Trophoblast cell (in vitro differentiated cells and primary cell): ENCODE measurements at places on chromosomes 12 and 14.

- no peak overlapping the region for H3K27ac ChIP-seq
- H3K27me3 ChIP-seq, result no peaks in the 10 kb centered on the region
- no peaks in the 10 kb centered on the region for H3K36me3 ChIP-seq
- DNase-seq, result no peak
- no peak overlapping the region for H3K4me3 ChIP-seq
These were observed 25.6 kb upstream of the MBIP start for GRCh38 chr14:36346052-36346451.

DNA sequence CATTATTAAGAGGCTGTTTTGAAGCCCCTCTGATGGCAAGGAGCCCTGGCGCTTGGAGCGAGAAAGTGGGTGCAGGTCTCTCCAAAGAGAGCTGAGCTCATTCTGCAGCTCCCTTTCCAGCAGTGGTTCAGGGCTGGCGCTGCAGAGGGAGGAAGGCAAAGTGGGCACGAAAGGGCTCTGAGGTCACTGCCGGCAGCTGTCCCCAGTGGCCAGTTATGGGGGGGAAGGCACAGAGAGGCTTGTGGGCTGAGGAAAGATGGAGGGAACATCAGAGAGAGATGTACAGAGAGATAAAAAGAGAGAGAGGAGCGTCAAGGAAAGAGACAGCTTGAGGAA, 75.2 kb upstream of the TBX5 start:
- H3K27ac ChIP-seq, result no peak overlapping the region
- H3K36me3 ChIP-seq, result no peaks in the 10 kb centered on the region
- no peak for DNase-seq
- no peak overlapping the region for H3K4me3 ChIP-seq
- H3K4me1 ChIP-seq, result peaks cover 3% of the 10 kb centered on the region

DNA sequence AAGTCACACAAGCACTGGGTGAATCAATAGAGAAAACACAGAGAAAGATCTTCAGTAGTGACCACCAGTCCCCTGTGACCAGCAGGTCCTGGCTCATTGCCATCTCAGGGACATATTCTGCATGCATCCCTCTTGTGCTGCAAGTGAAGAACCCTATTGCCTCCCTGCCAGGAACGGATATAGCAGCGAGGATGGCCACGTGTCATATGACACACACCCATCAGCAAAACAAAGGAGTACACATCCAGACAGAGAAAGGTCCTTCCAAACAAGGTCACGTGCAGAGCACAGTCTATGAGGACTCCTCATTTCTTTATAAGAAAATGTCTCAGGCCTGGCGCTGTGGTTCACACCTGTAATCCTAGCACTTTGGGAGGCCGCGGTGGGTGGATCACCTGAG, 638.4 kb downstream of the FLRT2 start:
- no peak overlapping the region for H3K4me3 ChIP-seq
- H3K4me1 ChIP-seq, result no peaks in the 10 kb centered on the region
- no peak for DNase-seq
- H3K36me3 ChIP-seq, result no peaks in the 10 kb centered on the region
- H3K27me3 ChIP-seq, result no peaks in the 10 kb centered on the region

DNA sequence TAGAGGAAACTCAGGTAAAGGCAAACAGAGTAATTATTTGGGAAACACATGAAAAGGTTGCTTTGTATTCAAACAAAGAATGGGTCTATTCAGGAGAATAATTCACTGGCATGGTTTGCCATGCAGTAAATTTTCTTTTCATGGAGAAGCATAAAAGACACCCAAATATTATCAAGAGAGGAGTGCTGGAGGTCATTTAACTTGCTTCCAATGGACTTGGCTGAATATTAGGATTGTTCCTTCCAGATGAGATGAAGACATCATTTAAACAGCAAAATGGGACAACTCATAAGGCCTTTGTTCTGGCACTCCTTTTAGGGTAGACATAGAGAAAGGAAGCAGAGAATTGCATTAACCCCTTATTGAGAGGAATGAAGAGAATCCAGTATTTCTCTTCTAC, 38.7 kb downstream of the WIF1 start:
- H3K4me3 ChIP-seq, result no peak overlapping the region
- no peaks in the 10 kb centered on the region for H3K4me1 ChIP-seq
- H3K27ac ChIP-seq, result no peak overlapping the region
- DNase-seq, result no peak
- no peaks in the 10 kb centered on the region for H3K36me3 ChIP-seq
- H3K27me3 ChIP-seq, result no peaks in the 10 kb centered on the region

GRCh38 chr12:119730381-119730780, 62.4 kb downstream of the PRKAB1 start:
- peaks cover 21% of the 10 kb centered on the region for H3K36me3 ChIP-seq
- no peak overlapping the region for H3K27ac ChIP-seq
- H3K27me3 ChIP-seq, result no peaks in the 10 kb centered on the region
- H3K4me3 ChIP-seq, result no peak overlapping the region

DNA sequence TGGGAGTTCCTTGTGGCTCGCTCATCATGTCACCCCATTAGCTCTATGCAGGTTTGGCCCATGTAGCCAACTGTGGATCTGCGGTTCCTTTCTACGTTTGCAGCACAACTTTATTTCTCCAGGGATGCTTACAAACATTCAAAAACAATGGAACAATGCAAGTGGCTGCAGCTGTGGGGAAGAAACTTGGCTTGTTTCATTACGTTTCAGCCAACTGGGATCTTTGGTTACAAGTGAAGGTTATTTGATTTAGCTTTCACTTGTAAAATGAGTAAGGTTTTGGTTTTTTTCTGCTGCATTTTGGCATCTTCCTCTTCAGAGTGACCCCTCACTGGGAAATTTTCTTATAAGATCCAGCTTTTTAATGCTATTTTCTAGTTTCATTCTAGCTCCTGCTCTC, 105.9 kb downstream of the PLXNC1 start:
- no peaks in the 10 kb centered on the region for H3K36me3 ChIP-seq
- no peak overlapping the region for H3K4me3 ChIP-seq
- DNase-seq, result no peak
- H3K4me1 ChIP-seq, result no peaks in the 10 kb centered on the region

DNA sequence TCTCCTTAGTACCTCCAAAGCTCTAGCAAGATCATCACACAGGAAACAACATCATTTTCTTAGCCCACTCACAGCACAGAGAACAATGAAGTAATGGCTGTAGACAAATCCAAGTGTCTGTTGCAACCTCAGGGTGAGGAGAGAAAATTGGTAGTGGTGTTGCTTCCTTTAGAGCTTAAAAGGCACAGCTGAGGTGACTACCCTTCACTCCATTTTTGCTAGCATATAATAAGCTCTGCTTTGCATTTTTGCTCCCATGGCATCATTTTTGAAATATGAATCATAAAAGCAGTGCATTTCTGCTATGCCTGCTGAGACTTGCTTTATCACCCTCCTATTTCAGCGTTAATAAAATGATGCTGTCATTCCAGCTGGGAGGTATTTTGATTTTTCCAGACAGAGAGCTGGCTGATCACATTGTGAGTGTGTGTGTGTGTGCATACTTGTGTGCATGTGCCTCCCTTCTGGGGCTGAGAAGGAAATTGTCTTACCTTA, 18.5 kb upstream of the PCNX1 start:
- H3K36me3 ChIP-seq, result no peaks in the 10 kb centered on the region
- H3K27me3 ChIP-seq, result peaks cover 2% of the 10 kb centered on the region
- peaks cover 7% of the 10 kb centered on the region for H3K4me1 ChIP-seq
- peak; percentile 52 for DNase-seq
- H3K4me3 ChIP-seq, result no peak overlapping the region

GRCh38 chr14:94665121-94665520, 52.9 kb downstream of the SERPINA3 start:
- no peak overlapping the region for H3K4me3 ChIP-seq
- no peak overlapping the region for H3K27ac ChIP-seq
- no peaks in the 10 kb centered on the region for H3K27me3 ChIP-seq
- H3K4me1 ChIP-seq, result no peaks in the 10 kb centered on the region
- peak; percentile 6 for DNase-seq

GRCh38 chr12:3302401-3303041, 188.5 kb upstream of the PRMT8 start:
- DNase-seq, result no peak
- H3K36me3 ChIP-seq, result no peaks in the 10 kb centered on the region
- H3K4me1 ChIP-seq, result no peaks in the 10 kb centered on the region
- no peaks in the 10 kb centered on the region for H3K27me3 ChIP-seq
- H3K27ac ChIP-seq, result no peak overlapping the region

DNA sequence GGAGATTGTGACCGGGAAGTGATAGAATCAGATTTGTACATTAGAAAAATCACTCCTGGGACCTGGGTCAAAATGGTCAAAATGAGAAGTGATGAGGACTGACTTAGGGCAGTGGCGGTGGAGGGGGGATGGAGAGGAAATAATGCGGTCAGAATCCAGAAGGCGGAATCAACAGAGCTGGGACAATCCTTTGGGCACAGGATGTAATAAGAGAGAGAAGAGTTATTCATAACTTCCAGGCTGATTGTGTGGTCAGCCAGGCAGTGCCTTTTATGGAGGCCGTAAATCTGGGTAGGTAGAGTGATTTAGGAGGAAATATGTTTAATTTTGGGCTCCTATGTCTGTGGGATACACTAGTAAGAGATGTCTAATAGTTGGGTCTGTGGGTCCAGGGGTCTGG, 21.6 kb downstream of the FBXL14 start:
- no peaks in the 10 kb centered on the region for H3K27me3 ChIP-seq
- DNase-seq, result no peak
- H3K36me3 ChIP-seq, result no peaks in the 10 kb centered on the region
- H3K27ac ChIP-seq, result no peak overlapping the region
- no peak overlapping the region for H3K4me3 ChIP-seq
- no peaks in the 10 kb centered on the region for H3K4me1 ChIP-seq

DNA sequence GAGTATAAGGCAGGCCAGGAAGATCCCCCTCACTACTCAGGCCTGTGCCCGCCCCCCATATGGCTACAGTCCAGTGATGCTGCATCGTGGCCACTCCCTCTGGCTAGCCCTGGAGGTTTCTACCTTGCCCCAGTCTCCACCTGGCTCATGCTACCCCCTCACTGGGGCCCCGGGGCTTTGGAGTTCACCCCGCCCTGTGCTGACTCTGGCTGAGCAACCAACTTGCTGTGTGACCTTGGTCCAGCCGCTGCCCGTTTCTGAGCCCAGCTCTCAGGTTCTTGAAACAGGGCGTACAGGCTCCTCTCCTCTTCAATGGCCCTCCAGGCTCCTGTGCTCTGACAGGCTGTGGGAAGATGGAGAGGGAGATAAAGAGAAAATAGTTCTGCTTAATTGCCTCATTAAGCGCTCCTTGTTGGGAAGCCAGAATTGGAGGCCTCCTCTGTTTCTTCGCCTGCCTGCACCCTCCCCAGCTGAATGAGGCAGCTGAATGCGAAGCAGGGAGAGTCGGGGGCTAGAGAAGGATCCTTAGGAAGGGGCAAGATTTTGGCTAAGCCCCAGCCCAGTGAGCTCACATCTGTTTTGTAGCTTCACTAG, 138.2 kb upstream of the NCOR2 start:
- no peaks in the 10 kb centered on the region for H3K36me3 ChIP-seq
- peaks cover 31% of the 10 kb centered on the region for H3K4me1 ChIP-seq
- no peaks in the 10 kb centered on the region for H3K27me3 ChIP-seq
- no peak overlapping the region for H3K4me3 ChIP-seq

- no peak overlapping the region for H3K4me3 ChIP-seq
- H3K36me3 ChIP-seq, result no peaks in the 10 kb centered on the region
- no peak for DNase-seq
- peaks cover 30% of the 10 kb centered on the region for H3K4me1 ChIP-seq
These were observed 13.9 kb upstream of the HDAC7 start for GRCh38 chr12:47833591-47834012.

DNA sequence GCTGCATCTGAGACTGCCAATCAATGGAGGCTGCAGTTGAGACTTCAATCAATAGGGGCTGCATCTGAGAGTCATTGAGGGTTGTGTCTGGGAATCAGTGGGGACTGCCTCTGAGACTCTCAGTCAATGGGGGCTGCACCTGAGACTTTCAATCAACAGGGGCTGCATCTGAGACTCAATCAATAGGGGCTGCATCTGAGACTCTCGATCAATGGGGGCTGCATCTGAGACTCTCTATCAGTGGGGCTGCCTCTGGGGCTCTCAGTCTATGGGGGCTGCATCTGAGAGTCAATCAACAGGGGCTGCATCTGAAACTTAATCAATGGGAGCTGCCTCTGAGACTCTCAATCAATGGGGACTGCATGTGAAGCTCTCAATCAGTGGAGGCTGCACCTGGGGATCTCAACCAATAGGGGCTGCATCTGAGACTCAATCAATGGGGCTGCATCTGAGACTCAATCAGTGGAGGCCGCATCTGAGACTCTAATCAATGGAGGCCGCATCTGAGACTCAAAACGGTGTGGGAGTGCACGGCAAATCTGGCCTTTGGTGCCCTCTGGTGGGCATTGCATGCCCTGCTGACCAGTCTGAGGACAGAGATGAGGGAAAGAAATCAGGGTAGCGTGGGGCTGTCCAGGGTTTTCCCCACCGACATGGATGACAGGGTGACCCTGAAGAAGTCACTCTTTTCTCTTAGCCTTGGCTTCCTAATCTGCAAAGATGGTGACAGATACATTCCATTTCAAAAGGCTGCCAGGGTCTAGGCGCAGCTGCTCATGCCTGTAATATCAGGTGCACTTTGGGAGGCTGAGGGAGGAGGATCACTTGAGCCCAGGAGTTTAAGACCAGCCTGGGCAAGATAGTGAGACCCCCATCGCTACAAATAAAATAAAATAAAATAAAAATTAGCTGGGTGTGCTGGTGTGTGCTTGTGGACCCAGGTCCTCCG, 41.3 kb upstream of the EIF5 start:
- no peak overlapping the region for H3K4me3 ChIP-seq
- no peaks in the 10 kb centered on the region for H3K36me3 ChIP-seq
- DNase-seq, result peak; percentile 78
- no peaks in the 10 kb centered on the region for H3K4me1 ChIP-seq
- no peaks in the 10 kb centered on the region for H3K27me3 ChIP-seq
- H3K27ac ChIP-seq, result no peak overlapping the region

GRCh38 chr14:44009642-44010041, 497.4 kb downstream of the FSCB start:
- H3K27ac ChIP-seq, result no peak overlapping the region
- H3K27me3 ChIP-seq, result no peaks in the 10 kb centered on the region
- H3K36me3 ChIP-seq, result no peaks in the 10 kb centered on the region
- H3K4me3 ChIP-seq, result no peak overlapping the region

DNA sequence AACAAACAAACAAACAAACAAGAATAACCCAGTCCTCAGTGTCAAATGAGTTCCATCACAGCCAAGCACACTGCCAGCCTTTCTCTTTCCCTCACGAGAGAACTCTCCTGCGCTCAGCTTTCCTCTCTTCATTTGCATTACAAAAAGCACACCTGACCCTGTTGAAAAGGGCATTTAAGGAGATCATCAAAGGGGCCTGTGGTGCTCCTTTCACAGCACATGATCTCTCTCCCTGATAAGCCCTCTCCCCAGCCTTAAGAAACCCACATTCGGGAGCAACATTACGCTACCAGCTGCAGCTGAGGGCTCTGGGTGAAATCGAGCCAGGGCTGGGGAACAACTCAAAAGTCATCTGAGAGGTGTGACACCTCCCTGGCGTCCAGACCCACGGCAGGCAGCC, 165.6 kb upstream of the TMCC3 start:
- no peaks in the 10 kb centered on the region for H3K27me3 ChIP-seq
- H3K27ac ChIP-seq, result no peak overlapping the region
- DNase-seq, result no peak
- peaks cover 3% of the 10 kb centered on the region for H3K4me1 ChIP-seq
- no peaks in the 10 kb centered on the region for H3K36me3 ChIP-seq
